ENCODE measurements at places on chromosomes 4 and X. TPM values are rescaled to one million over a fixed set of nuclear protein-coding genes. Genes with fewer than 3 reads are reported as not detected.

Gene PDE6B
- not detected for total RNA-seq

Gene IRS4
- not detected for total RNA-seq

Gene ATP1B4
- total RNA-seq = not detected

Gene TEC
- total RNA-seq = 1.8 TPM

Gene TRPC3
- total RNA-seq = 0.29 TPM

Gene SPANXA2
- total RNA-seq = 0.29 TPM

Gene NUDT6
- total RNA-seq = 6.2 TPM

Gene P2RY8
- total RNA-seq = under 0.01 TPM

Gene CPXCR1
- not detected for total RNA-seq

Gene AKAP4
- total RNA-seq = not detected

Gene RBMXL3
- not detected for total RNA-seq

Gene NEUROG2
- total RNA-seq = not detected

Gene TLR6
- total RNA-seq = 7.4 TPM

Gene UCP1
- total RNA-seq = not detected

Gene EIF1AX
- total RNA-seq = 42.4 TPM

Gene LIN54
- total RNA-seq = 14.8 TPM

Gene RHOXF2B
- not detected for total RNA-seq

Gene GPR173
- 2.2 TPM for total RNA-seq

Gene USO1
- total RNA-seq = 120 TPM

Gene UNC5C
- 13.6 TPM for total RNA-seq

Gene FGFBP2
- 0.36 TPM for total RNA-seq

Gene APLN
- total RNA-seq = 0.72 TPM

Gene MAGEA11
- not detected for total RNA-seq

Gene PDGFRA
- total RNA-seq = 316 TPM

Gene HELT
- not detected for total RNA-seq

Gene SPANXD
- not detected for total RNA-seq

Gene ARL9
- total RNA-seq = 0.59 TPM

Gene CITED1
- not detected for total RNA-seq

Gene C4orf46
- 12.7 TPM for total RNA-seq
